RKO (cell line): ENCODE measurements at places on chromosomes 11 and 22.

DNA sequence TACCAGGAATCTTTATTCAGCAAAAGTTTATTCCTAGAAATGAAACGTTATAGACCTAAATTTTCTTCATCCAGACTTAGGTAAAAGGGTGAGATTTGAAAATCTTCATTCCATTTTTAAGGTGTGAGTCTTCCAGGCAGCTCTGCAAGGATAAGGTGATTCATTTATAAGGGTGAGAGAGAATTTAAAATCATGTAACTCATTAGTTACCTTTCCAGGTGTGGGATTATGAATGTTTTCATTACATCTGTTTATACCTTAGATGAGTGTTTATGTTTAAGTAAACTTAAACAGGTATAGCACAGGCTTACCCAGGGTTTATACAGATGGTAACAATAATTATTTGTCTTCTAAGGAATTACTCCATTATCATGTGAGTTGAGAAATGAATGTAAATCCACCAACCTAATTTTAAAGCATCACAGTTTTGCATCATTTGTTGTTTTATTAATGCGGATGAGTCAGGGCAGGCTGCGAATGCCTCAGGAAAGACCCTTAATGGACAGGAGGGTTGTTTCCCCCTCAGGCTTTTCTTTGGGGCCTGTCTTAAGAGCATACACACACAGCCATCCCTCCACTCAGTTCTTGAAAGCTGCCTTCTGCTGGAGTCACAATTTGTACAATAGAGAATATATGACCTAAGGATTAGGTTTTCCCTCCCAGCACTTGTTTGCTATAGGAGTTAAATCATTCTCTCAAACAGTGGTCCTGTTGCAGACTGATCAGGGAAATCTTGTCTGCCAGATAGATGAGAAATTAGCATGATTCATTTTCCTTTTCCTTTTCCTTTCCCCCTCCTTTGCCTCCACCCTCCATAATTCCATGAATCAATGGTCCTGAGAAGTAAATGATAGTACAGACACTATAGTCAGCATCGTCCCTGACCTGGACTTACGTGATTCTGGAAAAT, 3.0 kb downstream of the PRSS23 start:
- no peak for DNase-seq

DNA sequence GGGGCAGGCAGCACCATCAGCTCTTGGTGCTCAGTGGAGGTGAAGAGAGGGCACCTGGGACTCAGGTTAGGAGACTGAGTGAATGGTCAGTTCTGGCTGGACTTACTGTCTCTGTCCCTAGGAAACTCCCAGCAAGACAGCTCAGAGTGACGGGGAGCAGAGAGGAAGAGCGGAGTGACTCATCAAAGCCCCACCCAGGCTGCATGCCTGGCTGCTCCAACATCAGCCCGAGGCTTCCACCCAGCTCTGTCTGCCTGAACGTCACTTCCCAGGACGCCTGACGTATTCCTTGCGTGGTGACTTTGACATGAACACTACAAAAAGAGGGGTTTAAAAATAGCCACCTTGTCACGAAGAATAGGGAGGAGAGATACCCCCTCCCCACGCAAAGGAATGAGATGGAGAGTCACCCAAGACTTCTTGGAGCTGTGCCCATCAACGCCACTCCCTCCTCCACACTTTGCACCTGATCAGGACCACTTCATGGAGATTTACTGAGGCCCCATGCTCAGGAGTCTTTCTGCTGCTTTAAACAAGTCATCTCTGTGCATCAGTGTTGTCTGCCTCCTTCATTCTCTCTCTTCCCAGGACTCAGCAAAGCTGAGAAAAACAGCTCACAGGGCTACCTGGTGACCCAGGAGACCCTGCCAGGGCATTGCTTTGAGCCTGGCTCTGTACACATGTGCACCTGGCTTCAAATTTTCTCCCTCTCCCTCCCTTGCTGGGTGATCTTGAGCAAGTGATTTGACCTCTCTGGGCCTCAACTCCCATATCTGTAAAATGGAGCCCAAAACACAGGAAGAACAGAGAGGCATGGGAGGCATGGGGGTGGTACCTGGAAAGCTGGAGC, 83.1 kb downstream of the MN1 start:
- DNase-seq, result peak; percentile 90

DNA sequence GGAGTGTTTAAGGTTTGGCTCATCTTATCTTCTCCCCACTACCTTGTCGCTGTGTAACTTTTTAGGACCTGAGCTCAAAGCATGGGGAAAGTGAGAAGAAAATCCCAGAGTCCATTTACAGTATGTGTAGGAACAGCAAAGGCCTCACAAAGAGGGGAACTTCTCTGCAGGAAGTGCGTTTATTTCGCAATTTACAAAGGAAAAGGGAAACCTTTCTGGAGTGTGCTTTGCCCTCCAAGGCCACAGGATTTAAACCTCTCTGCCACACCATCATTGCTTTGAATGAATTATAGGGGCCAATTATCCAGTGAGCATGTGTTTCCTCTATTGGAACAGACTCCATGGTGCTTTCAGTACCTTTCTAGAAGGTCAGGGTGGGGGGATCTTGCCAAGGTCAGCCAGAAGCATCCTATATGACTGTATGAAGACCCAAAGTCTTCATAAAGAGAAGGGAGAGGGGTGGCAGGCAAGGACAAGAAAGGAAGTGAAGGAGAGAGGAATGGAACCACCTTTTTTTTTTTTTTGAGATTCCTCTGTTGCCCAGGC, 68.1 kb upstream of the LMO2 start:
- DNase-seq, result no peak

DNA sequence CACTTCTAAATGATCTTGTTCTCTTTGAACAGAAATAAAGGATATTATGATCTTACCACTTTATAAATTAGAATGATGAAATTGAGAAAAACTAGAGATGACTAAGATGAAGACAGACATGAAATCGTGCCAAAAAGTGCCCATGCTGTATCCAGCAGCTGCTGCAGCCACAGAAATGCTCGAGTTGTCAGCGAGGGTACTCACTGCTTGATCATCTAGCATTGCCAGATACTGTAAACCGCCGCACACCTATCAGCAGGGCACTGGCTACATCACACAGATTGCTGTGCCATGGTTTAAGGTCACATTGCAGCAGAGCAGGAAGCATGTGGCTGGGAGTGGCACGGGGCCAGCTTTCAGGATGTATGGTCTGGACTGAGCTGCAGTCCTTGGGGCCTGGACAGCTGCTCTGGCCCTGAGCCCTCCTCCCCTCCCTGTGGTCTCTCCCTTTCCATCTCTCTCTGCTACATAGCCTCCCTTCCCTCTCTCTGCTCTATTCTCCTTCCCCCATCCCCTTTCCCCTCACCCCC, 51.0 kb upstream of the SEPTIN5 start:
- peak; percentile 27 for DNase-seq

GRCh38 chr11:27357250-27357649, 5.8 kb downstream of the CCDC34 start:
- no peak for DNase-seq

DNA sequence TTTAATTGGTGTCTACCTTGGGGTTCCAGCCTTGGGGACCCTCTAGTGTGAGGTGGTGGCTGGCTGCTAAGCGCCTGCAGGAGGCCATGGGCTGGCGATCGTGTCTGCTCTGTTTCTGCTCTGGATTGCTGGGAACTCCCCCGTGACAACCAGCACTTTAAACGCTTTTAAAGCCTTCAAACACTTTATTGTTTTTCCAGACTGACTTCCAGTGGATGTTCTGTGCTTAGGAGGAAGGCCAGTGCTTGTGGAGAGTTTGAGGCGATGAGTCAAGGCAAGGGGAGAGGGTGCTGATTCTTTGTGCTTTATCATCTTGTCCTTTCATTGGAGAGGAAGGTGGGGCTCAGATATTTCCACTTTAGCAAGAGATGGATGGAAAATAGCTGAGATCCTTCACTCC, 81.6 kb downstream of the FLI1 start:
- no peak for DNase-seq

GRCh38 chr11:118670063-118670462, 9.4 kb downstream of the TREH start:
- DNase-seq, result no peak

- DNase-seq, result no peak
Measured at GRCh38 chr11:68581439-68581838, 102.9 kb upstream of the GAL start.

DNA sequence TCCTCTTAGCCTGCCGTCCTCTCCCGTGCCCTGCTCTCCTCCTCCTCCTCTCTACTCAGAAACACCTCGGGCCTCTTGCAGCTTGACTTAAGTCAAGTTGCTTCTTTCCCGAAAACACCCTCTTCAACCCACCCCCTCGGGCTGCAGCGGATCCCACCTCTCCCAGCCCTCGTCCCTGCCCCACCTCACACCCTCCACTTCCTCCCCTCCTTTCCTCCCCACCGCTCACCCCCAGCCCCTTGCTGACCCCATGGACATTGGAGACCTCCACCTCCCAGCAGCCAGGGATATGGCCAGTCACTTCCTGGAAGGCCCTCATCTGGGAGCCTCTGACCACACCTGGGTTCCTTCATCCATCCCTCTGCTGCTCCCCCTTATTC, 8.5 kb upstream of the CYTH4 start:
- DNase-seq, result no peak

GRCh38 chr11:73875840-73876239, 806 bp downstream of the COA4 start:
- DNase-seq, result peak; percentile 35

GRCh38 chr11:32586576-32587190, 3.1 kb downstream of the EIF3M start:
- peak; percentile 70 for DNase-seq

DNA sequence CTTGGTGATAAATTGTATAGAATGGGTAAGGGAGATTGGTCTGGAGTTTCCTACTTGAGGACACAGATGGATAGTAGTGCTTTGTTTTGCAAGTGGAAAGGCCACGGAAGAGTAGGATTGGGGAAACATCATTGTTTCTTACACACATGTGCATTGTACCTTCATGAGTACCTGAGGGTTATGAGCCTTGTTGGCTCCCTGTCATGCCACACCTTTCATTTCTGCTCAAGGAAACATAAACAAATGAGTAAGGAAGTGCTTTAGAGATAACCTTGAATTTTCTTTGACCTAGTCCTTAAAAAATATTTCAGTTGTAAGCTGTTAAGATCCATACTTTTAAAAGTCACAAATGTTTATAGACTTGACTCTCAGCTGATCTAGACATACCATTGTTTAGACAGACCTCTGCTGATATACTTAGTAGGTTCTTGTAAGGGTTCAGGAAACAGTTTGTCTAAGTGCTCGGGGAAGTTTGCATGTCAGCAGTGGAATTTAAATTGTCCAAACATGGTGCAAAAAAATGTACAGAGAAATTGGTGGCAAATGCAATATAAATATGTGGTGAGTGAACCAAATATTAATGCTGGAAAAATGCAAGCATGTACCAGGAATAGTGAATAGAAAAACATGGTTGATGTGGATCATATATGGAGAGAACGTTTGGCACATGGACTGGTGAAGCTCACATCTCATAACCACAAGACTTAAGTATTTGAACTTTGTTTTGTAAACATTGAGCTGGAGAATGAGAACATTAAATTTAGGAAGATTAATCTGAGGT, 40.9 kb downstream of the GAS2 start:
- no peak for DNase-seq

DNA sequence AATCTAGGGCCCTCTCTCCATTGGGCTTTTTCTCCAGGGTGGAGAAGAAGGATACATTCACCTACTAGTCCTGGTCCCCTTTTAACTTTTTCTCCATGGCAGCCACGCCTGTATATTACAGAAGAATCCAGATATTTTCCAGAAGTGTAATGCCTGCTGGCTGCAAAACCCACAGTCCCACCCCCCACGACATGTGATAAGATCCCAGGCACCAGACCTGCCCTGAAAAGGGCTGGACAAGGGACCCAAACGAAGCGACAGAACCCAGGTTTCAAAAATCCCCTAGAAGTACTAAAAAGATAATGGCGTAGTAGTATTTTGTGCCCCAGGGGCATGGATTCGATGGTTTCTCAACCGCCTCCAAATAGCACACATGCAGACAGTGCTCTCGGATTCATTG, 2.8 kb downstream of the WT1 start:
- DNase-seq, result no peak

DNA sequence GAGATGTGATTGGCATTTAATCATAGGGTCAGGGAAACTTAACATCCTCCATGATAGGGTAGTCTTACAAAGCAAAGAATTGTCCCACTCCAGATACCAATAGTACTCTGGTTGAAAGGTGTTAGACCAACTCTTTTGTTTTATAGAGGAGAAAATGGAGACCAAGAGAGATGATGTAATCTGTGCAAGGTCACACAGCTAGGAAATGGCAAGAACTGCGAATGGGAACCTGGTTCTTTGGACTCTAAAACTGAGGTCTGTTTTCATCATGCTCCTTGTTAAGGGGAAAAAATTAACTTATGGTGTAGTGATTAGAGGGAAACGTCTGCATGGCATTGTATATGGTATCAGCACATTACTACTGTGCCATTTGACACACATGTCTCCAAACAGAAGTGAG, 171.1 kb downstream of the COMMD9 start:
- DNase-seq, result no peak

GRCh38 chr22:20180640-20181039, 29.8 kb upstream of the CCDC188 start:
- no peak for DNase-seq

- no peak for DNase-seq
Measured at GRCh38 chr22:17229991-17230630, 10.9 kb upstream of the ADA2 start.
